ENCODE measurements at places on chromosomes 7 and 10.

DNA sequence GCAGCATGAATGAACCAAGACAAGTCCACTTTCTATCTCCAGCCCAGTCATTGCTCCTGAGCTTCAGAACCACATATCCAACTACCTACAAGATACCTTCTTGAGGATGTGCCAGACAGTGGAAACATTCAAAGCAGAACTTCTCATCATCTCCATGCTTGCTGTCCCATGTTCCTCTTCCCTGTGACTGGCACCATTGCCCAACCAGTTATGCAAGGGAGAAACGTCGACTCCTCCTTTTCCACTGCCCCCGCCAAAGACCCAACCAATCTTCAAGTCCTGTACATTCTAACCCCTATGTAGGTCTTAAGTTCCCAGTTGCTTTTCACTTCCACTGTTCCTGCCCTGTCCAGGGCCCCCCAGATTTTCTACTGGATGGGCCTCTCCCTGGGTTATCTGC, 225.7 kb downstream of the RPS24 start:
- no peak for DNase-seq

GRCh38 chr10:19964625-19965024, 148.4 kb downstream of the PLXDC2 start:
- no peak for DNase-seq

GRCh38 chr10:115402699-115403098, 309.5 kb downstream of the ATRNL1 start:
- DNase-seq: no peak

DNA sequence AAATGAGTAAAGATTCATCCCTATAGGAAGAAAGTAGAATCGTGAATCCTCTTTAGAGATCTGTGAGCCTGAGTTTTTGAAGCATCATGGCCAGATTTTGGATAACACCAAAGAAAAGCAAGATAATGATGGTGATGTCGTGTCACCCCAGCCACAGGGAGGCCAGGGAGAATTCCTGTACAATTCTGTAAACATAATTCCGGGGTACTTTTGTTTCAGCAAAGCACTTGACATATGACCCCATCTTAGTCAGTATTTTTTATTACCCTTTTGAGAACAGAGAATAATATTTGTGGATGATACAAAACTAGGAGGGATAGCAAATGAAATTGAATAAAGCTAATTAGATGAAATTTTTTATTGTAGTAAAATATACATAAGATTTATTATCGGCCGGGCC, 33.8 kb downstream of the NACAD start:
- DNase-seq: no peak

GRCh38 chr7:32256811-32257210, 186.6 kb upstream of the PDE1C start:
- DNase-seq: no peak

GRCh38 chr10:49139846-49140195, 6.0 kb upstream of the FAM170B start:
- DNase-seq: no peak

DNA sequence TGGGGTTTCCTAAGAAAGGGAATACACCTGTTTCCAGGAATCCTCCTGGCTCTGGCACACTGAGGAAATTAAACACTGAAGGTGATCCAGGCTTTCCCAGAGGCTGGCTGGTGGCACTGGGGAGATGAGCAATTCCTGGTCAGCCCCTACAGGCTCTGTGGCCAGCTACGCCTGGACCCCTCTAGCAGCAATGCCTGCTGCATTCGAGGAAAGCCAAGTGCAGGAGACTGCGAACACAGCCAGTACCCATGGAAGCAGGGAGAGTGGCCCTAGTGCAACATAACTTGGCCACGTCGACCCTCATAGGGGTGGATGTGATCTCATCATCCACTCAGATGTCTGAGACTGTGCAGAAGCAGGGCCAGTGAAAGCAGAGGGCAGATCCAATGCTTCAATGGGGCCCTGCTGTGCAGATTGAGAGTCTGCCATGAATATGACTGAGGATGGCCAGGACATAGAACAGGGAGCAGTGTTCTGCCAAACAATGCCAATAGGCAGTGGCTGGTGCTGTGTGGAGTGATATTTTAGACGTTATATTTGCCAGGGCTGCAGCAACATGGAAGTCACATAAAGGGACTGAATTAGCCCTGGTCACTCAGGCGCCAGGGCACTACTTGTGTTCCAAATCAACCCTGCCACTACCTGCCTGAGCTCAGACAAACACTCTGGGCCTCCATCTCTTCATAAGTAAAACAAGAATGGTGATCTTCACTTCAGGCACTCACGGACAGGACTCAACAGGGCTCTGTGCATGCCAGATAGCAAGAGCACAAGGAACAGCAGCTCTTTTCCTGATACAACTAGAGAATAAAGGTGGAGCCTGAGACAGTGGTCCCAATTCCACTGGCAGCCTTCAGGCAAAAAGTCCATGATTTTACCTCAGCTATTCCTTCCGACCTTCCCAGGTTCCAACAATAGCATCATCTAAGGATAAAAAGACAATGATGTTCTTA, 2.4 kb downstream of the ZNF488 start:
- DNase-seq: no peak

DNA sequence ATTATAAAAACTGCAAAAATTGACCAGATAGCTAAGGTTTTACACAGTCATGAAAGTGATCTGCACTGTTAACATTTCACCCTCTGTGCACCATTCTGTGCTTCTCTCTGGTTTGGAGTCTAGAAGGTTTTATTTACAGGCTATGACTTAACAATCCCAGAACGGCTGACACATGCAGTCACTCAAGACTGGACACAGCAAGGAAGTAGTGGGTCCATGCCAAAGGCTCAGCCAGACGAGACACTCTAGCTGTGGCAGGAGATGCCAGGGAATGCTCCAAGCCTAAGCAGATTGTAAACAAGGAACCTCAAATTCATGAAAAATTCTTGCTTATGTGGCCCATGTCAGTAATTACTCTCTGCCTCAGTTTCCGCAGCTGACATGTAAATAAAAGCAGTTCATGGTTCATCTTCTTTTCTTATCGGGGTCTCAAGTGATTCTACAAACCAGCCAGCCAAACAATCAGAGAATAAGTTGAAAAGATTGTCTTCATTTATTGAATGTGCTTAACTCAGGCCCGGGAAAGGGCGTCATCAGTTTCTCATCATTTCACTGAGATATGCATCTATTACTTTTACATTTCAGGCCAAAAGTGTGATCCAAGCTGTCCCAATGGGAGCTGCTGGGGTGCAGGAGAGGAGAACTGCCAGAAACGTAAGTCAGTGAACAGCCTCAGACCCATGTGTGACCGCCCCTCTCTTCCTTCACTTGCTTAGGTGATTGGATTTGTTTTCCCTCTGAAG, 132.1 kb downstream of the EGFR start:
- DNase-seq: no peak

DNA sequence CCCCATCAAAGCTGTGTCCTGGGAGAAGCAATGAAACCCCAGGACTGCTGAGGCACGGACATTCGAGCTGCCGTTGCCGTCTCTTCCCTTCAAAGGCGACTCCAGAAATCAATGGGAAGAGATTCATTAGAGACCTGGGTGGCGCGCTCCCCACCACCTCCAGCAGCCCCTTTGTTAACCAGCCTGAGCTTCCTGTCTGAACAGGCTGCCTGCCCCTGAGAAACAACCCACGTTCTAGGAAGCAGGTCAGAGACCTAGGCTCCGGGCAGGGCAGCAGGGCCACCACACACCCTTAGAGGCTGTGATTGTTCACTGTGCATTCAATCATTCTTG, 110.9 kb upstream of the PPIF start:
- no peak for DNase-seq

DNA sequence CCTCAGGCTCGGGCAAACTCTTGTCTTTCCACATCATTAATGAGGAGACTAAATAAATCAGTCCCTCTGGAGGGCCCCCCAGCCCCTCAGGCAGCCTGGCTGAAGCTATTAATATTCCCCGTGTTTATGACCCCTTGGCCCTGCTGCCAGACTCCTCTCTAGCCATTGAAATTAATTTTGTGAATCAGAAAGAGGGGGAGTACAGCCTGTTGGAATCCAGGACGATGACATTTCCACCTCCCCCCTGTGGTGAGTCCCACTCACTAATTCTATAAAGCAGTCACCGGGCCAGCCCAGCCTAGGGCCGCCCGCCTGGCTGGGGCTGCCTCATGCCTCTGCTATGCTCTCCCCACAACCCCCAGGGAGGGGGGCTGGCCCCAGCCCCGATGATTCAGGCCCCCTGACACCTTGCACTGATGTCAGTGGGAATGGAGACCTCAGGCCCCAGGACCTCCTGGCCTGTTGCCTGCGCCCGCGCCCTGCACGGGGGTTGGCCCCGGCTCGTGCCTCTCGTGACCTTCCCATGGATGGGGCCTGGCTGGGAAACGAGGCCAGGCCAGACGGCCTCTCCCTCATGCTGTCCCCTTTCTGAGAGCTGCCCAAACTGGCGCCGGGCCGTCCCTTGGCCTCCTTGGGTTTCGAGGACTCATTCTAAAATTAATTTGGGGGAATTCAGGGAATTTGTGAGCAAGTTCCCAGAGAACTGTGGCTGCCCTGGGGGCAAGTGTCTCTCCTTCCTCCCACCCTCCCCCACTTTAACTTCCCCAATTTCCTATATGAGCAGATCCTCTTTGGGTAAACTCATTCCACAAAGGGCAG, 34.0 kb downstream of the TMEM270 start:
- DNase-seq: no peak

- no peak for DNase-seq
Observed at GRCh38 chr7:18262058-18262457, 233.5 kb upstream of the HDAC9 start.

- no peak for DNase-seq
Observed at GRCh38 chr7:30970594-30971094, 6.9 kb downstream of the GHRHR start.

DNA sequence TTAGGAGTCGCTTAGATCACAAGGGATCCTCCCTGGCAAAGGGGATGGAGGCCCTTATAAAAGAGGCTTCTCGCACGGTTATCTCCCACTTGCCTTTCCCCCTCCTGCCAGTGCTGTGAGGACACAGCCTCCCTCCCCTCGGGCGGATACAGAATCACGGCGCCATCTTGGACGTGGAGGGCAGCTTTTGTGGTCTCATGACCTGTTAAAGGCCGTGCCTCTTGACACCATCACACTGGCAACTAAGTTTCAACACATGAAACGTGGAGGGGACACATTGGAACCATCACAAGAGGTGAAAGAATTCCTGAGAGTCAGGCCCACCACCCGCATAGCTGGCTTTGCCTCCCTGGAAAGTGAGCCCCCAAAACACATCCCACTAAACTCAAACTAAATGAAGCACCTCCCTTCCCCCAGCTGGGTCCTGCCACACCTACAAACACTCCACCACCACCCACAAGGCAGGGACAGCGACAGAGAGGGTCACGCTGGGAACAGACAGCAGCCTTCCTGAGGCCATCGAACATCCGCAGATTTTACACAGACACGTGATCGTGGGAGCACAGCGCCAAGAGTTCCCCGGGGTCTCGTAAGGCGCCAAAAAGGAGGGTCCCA, 110.6 kb downstream of the TCERG1L start:
- DNase-seq: no peak

DNA sequence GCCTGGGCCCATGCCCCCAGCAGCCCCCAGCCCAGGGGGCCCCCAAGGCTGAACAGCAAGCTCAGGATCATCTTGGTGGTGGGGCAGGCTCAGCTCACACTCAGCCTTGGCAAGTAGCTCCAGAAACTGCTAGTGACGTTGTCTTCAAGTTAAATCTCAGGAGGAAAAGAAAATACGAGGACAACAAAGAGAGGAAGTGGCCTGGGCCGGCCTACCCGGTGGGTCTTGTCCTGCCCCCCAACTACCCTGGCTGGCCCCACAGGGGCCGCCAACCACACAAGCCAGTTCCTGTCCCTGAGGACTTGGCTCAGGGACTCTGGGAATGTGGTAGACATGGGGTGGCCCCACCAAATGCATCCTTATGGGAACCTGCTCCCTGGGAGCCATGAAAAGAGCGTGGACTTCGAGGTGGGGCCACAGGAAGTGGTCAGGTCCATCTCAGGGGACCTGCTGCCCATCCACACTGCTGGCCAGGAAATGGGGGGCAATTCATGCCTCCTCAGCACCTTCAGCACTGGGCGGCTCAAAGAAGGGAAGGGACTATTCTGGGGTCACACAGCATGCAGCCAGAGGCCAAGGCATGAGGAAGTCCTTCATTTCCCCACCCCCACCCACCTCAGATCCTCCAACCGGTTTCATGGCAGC, at the start of gene MMRN2:
TSS of gene MMRN2 (minus strand) at position 145 of the 645 bp plus-strand sequence. CDS start at position 71, 74 bp downstream.
- DNase-seq: no peak

DNA sequence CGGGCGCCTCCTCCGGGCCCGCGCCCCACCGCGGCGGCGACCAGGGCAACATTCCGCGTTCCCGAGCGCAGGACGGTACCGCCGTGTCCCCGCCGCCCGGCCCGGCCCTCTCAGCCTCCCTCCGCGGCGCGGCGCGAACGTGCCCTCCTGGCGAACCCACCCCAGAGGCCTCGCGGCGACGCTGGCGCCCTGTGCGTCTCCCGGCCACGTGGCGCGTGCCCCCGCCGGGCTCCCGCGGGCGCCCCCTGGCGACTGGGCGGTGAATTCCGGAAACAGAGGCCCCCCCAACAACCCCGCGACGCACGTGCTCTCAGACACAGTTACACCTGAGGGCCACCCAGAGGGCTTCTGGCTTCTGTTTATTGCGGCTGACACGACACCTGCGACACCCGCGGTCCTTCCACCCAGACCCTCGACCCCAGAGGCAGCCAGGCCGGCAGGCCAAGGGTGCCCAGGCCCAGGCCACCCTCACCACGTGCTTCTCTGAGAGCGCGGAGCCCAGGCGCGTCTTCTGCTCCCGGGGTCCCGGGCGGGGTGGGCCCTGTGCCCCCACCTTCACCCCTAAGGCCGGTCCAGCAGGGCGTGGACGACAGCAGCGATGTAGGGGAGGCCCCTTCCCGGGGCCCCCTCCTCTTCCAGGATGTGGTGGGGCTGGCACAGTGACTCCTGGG, at the start of gene SAP25:
TSS of gene SAP25 (minus strand) at position 210 of the 671 bp plus-strand sequence. CDS start at position 52, 158 bp downstream.
- DNase-seq: no peak

DNA sequence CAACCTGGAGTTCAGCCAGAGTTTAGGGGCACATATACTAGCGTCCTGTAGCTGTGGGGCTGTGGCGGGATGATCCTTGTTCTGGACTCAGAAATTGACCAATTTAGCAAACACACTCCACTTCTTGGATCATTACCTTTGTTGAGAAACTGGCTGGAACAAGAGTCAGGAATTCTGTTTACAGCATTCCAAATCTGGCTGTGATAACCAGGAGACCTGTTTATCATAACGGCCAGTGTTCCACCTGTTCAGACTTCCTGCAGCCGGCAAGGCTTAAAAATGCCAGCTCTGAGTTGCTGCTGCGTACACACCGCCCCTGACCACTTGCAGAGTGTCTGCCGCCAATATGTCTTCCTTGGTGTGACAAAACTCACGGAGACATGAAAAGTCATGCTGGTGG, 64.8 kb downstream of the ARMC3 start:
- DNase-seq: no peak

DNA sequence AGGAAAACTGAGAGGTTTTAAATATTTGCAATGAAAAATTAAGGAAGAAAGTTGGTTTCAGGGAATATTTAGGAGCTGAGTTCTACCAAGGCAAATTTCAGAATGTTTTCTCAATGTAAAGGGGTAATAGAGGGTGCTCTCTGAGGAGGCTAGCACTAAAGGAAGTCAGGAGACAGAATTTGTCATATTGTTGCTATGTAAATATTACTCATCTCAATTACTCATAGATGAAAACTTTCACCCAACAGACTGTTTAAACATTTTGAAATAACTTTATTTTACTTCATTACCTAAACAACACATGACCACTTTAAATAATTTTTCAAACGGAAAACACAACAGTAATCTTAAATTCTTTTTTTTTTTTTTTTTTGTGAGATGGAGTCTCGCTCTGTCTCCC, 274.8 kb upstream of the NRG3 start:
- DNase-seq: no peak
